ENCODE measurements at places on chromosomes 2 and 18.

- no peak for DNase-seq
Measured at GRCh38 chr2:203732092-203732952, 25.9 kb downstream of the CD28 start.

GRCh38 chr2:147247749-147248148 lies 597.1 kb upstream of the ACVR2A start:
- DNase-seq: no peak

DNA sequence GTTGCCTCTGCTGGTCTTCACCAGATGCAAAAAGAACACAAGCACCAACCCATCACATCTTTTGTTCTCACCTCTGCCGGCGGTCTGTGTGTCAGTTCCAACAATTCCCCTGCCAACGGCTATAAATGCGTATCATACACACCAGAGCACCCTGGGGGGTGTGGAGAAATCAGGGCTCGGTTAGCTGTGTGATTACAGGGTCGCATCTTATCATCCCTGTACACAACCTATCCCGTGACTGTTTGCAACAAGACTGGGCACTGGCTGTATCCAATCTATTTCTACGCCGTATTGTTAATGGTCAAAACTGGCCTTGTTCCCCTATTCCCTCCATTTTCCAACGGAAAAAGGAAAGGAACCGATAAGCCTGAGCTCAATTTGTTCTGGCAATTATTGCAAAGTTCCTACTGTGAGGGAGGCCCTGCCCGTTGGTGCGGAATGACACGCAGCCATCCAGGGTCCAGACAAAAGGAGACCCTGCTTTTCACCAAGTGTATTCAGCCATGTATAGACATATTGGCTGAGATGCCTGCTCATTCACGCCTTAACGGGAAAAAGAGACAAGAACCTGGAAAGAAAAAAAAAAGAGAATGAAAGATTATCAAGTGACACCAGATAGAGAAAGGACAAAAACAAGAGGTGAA lies 136.9 kb downstream of the CDH20 start:
- DNase-seq: no peak

DNA sequence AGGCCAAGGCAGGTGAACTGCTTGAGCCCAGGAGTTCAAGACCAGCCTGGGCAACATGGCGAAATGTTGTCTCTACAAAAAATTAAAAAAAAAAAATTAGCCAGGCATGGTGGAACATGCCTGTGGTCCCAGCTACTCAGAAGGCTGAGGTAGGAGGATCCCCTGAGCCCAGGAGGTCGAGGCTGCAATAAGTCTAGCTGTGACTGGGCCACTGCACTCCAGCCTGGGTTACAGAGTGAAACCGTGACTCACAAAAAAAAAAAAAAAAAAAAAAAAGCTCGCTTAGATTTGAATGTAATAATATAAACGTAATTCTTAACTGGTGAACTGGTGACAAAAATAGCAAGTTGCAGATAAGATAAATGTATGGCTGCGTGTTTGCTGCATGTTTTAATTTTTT lies 56.5 kb downstream of the TFCP2L1 start:
- DNase-seq: no peak

GRCh38 chr18:74273394-74273793 lies 18.4 kb downstream of the CYB5A start:
- no peak for DNase-seq

GRCh38 chr2:39981883-39982311 lies 202.8 kb upstream of the THUMPD2 start:
- no peak for DNase-seq

DNA sequence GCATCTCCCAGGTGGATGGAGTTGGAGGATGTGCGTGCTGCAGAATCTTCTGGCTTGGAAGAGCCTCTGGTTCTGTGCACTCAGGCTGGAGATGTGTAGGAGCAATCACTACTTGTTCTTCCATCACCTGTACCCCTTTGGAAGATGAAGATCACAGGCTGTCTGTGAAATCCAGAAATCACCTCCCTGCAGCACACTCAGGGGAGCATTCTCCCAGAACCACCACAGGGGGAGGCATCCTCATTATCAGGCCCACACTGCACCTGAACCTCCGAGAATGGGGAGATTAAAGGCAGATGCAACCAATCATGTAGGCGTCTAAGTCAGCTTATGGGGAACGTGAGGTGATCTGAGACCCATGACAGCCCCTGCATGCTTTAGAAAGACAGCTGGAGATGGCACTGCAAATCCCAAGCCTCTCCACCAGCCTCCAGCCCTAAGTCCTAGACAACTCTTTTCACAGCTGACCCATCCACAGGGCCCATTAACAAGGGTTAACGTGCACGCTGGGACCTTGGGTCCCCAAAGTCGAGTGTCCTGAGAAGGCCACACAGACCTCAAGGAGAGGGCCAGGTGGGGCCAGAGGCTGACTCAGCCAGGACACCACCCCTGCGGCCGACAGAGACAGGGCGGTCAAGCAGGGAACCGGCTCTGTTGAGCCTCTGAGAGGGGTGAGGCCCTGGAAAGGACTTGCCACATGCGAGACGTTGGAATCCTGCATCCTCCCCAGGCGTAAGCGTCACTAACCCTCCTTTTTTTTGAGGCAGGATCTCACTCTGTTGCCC lies 314.9 kb downstream of the EIPR1 start:
- DNase-seq: no peak

DNA sequence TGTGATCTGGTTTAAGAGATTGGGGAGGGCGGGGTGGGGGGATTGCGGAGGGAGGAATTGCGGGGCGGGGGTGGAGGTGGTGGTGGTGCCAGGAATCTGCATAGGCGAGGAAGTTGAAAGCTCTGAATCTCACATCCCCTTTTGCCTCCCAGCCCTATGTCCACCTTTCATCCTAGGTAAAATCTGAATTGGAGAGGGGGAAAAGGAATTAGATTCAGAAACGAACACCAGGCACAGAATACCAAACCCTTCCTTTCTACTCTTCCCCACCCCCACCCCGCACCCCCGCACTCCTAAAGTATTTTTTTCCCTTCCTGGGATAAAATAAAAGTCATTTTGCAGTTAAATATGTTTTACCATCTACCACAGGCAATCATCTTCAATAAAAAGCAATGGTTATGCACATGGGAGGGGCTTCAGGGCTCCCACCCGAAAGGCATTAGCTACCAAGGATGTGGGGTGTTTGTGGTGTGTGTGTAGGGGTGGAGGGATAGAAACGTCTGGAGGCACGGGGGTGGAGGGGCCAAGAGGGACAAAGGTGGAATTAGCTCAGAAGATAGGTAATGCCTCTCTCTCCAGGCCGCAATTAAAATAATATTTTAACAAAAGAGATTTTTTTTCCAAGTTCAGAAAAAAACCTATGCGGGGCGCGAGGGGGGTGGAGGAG lies 1.8 kb downstream of the IGFBP5 start:
- no peak for DNase-seq

DNA sequence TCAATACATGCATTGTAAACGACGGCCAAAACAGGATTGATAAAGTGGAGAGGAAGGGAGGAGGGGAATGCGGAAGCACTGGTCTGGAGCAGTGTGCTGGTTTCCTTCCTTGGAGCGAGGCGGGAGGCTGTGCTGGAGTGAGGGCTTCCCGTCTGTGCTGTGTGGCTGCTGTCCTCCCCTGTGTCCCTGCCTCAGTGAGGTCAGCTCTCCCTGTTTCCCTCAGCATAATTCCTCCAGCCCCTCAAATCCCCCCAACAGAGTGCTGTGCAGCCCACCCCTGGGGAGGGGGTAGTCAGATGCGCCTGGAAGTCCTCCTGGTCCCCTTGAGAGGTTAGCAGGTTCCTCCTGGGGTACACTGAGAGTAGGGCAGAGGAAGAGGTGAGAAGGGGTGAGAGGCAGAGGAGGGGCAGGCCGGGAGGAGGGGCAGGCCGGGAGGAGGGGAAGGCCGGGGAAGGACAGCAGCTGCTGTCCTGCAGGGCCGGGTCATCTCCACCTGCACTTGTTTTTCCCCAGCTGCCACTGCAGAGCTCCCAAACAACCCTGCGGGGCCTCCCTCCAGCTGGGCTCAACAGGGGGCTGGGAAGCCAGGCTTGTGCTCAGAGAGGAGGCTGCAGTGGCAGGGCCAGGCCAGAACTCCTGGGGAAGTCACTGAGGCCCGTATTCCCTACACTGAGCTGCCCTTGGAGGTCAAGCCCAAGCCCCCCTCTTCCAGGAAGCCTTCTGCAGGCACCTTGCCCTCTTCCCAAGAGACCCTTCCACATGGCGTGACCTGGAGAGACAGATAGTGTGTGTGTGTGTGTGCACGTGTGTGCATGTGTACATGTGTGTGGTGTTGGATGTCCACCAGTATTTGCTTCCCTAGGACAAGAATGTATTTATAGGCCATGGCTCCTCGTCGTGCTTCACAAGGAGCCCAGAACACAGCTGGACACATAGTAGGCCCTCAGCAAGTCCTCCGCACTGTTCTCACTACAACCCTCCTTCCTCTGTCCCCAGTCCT lies 13.2 kb upstream of the ATP6V1B1 start:
- no peak for DNase-seq

- DNase-seq: no peak
Measured at GRCh38 chr18:28007841-28008240, 169.1 kb downstream of the CDH2 start.

- DNase-seq: no peak
Measured at GRCh38 chr2:36485521-36485920, 112.4 kb downstream of the FEZ2 start.

DNA sequence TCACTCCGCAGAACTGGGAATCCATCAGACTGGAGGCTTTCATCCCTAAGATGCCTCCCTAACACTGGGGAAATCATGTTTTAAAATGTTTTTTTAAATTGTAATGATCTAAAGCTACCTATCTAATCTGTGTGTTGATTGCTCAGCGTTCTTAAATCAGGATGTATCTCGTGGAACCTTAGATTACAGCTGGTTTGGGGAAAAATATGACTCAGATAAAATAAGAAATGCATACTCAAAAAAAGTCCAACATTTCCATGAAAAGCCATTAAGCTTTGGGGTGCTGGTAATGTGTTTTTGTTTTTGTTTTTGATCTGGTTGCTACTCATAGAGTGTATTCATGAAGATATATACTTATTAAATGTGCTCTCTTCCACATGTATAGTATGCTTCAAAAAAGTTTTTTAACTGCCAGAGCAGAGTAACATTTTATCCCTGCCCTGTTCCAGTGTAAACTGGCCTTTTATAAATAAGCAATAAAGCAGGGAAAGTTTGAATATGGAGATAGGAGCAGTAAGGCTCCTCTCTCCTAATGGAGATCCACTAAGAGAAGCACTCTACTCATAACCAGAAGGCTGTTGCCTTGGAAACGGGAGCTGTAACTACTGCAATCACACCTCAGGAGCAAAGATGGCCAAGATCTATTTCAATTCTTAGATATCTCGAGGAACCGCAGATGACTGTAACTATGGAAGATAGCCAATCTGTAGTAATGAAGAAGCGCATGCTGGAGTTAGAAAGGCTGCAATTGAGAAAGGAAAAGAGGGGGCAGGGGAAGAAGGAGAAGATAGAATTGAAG lies 41.6 kb downstream of the ANKRD44 start:
- no peak for DNase-seq

DNA sequence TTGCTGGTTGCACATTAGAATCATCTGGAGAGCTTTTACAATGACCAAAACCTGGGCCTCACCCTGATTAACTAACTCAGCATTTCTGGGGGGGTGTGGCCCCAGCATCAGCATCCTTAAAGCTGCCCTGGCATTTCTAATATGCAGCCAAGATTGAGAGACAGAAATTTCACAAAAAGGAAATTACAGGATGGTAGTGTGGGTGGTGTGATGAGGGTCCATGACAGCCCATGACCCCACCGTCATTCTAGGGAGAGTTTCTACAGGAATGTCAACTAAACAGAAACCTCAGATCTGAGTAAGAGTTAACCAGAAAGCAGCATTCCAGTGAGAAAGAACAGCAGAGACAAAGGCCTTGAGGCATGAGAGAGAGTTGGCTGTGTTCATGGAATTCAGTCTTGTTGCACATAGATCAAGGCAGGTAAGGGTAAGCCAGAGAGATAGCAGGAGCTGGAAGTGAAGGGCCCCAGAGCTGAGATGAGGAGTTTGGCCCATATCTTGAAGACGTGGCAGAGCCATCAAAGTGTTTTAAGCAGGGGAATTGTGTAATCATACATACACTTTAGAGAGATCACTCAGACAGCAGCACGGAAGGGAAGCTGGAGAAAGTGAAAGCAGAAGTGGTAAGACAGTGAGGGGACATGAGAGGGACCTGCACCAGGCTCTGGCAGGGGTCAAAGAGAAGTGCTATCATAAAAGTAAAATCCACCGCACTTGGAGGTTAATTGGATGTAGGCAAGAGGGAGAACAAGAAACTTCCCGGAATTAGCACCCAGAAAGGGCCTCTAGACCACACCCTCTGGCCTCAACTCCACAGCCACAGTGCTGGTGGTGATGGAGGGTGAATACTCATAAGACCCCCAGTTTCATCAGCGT lies 7.8 kb upstream of the TRABD2A start:
- peak; percentile 13 for DNase-seq

GRCh38 chr2:9423100-9423921 lies at the start of the genes CPSF3 and ITGB1BP1:
TSS of gene CPSF3 (plus strand) at chr2:9423654. CDS start at chr2:9423774, 120 bp downstream.
TSS of gene ITGB1BP1 (minus strand) at chr2:9423528. CDS start at chr2:9418697, 4,831 bp downstream.
- DNase-seq: peak; percentile 96

DNA sequence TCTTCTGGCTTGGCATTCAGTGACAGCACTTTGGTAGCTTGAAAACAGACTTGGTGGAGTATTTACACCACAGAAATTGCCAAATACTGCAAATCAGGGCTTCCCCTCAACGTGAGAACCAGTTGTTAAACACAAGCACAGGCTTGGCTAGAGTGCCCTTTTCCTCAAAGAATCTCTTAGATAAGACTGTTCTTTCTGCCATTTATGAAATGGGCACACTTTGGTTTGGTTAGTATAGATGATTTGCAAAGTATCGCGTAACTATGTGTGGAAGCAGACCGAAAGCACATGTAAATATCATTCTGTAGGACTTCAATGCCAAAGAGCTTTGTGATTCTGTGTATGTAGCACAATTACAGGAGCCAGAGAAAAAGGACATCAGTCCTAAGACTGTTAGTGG lies 308.2 kb downstream of the DCC start:
- DNase-seq: no peak

- peak; percentile 9 for DNase-seq
Measured at GRCh38 chr2:239882331-239882732, 142.8 kb downstream of the NDUFA10 start.
